GM04503 (cell line): ENCODE measurements at places on chromosomes 4 and X.
A peak's percentile ranks its signal among the peaks of the same experiment; 100 is the strongest.

DNA sequence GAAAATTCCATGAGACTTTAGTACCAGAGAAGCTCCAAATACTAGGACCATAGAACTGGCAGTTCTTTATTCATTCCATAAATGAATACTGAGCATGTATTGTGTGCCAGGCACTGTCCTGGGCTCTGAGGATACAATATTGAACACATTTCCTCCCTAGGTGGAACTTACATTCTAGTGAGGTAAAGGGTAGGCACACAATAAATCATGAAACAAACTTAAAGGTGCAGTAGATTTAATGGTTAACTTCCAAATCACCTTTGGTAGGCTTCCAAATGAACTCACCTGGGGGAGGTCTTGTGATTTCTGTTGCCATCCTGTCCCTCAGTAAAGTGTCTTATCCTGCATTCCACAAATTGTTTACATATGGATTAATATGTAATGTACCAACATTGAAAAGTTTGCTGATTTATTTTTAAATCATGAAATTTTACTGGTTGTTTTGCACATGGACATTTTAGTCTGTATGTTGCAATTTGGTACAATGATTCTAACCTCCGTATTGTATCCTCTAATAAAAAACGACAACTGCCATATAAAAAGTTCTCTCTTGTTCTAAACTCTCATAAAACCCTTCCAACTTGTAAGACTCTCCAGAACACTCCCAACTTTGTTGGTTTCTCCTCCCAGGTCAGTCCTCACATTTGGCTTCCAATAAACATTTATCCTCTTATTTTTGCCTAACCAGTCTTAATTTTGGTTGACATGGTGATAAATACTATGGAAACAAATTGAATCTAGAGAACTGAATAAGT, 4.5 kb upstream of the MAGEA11 start:
- DNase-seq: no peak

GRCh38 chr4:47654972-47655693, 170.1 kb downstream of the ATP10D start:
- no peak for DNase-seq

DNA sequence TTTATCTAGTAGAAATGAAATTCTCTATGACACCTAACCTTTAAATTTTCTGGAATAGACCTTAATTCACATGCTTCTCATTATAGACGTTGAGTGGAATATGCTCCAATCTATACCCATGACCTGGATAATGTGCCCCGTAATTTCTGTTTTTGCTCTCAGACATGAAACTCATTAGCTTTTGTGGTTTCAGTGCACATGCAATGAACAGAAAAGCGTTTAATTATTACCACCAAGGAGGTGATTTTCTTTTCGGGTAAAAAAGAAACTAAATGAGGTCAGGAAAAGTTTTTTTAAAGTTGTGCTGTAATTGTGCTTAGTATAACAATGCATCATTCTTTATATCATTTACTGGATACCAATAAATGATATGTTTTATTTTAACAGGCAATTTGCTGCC, 1703.9 kb upstream of the TENM3 start:
- no peak for DNase-seq

- no peak for DNase-seq
These were observed 258.5 kb downstream of the CRLF2 start for GRCh38 chrX:953879-954482.

- DNase-seq: peak; percentile 47
These were observed 92.5 kb downstream of the ANK2 start for GRCh38 chr4:113141901-113142346.

GRCh38 chr4:89733946-89734345, 103.0 kb downstream of the SNCA start:
- no peak for DNase-seq

DNA sequence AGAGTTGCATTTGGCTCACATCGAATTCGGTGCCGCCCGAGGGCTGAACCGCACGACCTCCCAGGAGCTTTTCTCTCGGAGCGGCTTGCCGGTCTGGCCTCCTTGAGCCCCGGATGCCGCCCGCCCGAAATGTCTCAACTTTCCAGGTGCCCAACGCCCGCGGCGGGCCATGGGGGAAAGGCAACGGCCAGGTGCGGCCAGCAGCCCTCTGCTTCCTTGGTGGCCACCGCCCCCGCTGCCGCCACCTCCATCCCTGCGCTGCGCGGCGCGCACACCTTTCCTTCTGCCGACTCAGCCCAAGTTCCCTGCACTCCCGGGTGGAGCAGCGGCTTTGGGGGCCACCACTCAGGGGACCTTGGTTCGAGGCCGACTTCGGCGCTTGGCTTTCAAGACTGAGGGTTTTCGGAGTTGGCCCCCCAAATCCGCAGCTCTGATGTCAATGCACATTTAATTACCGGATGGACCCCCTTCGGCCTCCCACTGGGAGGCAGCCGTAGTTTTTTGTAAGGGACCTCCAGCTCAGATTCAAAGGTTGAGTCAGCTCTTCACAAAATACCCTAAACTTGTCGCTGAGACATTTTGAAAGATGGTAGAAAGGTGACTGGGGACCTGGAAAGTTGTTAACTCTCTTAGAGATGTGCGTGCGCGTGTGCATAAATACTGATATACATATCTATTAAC, 1.1 kb downstream of the AFF2 start:
- no peak for DNase-seq
